Transverse colon (tissue), 4 donors: ENCODE measurements at places on chromosomes 1 and 21. TPM values are rescaled to one million over a fixed set of nuclear protein-coding genes. Genes with fewer than 3 reads are reported as not detected.
A peak's percentile ranks its signal among the peaks of the same experiment; 100 is the strongest.

The ITSN1 gene
- total RNA-seq, result 123 TPM

GRCh38 chr21:22164912-22165311 lies 1166.7 kb downstream of the NCAM2 start:
- no peak overlapping the region for H3K27ac ChIP-seq
- no peaks in the 10 kb centered on the region for H3K36me3 ChIP-seq
- H3K4me1 ChIP-seq, result no peaks in the 10 kb centered on the region
- H3K4me3 ChIP-seq, result no peak overlapping the region

GRCh38 chr1:62588000-62588399 lies 9.3 kb upstream of the ANGPTL3 start:
- no peak for DNase-seq
- no peak overlapping the region for H3K27ac ChIP-seq
- no peaks in the 10 kb centered on the region for H3K27me3 ChIP-seq

DNA sequence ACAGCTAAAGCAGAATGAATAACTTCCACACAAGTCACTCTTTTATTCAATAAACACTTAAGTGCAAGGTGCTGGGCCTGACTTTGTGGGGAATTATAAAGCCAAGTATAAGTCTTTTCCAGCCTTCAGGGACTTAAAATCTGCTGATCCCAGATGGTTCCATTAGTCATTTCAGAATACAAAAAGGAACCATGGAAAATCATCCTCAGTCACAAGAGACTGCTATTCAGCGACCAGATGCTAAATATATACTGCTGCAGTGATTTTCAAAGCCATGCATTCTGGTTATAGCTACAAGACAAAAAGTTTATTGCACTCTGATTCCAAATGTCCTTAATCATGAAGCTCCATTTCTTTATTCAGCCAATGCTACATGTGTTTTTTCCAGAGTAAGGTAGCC lies 25.7 kb downstream of the GLMN start:
- H3K4me1 ChIP-seq, result no peaks in the 10 kb centered on the region
- H3K27me3 ChIP-seq, result no peaks in the 10 kb centered on the region
- DNase-seq, result no peak
- H3K4me3 ChIP-seq, result no peak overlapping the region

- H3K27ac ChIP-seq, result peak overlapping the region; percentile 44
- no peaks in the 10 kb centered on the region for H3K36me3 ChIP-seq
- no peaks in the 10 kb centered on the region for H3K27me3 ChIP-seq
- no peak overlapping the region for H3K4me3 ChIP-seq
These were observed 160.6 kb upstream of the ATP1B1 start for GRCh38 chr1:168945870-168946269.

GRCh38 chr1:233393926-233394680 lies 66.6 kb downstream of the MAP3K21 start:
- no peak overlapping the region for H3K4me3 ChIP-seq
- H3K27ac ChIP-seq, result no peak overlapping the region
- no peaks in the 10 kb centered on the region for H3K36me3 ChIP-seq
- peaks cover 13% of the 10 kb centered on the region for H3K27me3 ChIP-seq
- no peaks in the 10 kb centered on the region for H3K4me1 ChIP-seq

GRCh38 chr1:934991-935750 lies 11.4 kb downstream of the SAMD11 start:
- no peaks in the 10 kb centered on the region for H3K36me3 ChIP-seq
- no peak overlapping the region for H3K27ac ChIP-seq
- peaks cover 91% of the 10 kb centered on the region for H3K27me3 ChIP-seq
- no peak for DNase-seq
- no peak overlapping the region for H3K4me3 ChIP-seq
